ENCODE measurements at places on chromosomes 5 and 9.

GRCh38 chr9:19551124-19551929 lies 142.5 kb downstream of the ACER2 start:
- no peak for DNase-seq

DNA sequence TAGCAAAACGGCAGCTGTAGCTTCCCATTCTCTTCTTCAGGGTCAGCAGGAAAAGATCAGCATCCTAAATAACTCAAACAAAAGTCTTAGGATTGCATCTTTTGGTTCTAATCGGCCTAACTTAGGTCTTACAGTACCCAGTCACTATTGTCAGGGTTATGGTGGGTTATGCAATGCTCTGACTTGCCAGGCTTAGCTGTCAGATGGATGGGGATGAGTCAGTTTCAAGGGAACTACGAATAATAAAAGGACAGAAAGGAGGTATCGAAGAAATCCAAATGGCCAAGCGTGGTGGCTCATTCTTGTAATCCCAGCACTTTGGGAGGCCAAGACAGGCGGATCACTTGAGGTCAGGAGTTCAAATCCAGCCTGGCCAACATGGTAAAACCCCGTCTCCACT lies 46.5 kb downstream of the PPP1R2B start:
- DNase-seq: no peak

GRCh38 chr9:72936679-72937078 lies 16.2 kb downstream of the ALDH1A1 start:
- no peak for DNase-seq

GRCh38 chr5:133945568-133945967 lies 22.9 kb downstream of the C5orf15 start:
- DNase-seq: no peak

DNA sequence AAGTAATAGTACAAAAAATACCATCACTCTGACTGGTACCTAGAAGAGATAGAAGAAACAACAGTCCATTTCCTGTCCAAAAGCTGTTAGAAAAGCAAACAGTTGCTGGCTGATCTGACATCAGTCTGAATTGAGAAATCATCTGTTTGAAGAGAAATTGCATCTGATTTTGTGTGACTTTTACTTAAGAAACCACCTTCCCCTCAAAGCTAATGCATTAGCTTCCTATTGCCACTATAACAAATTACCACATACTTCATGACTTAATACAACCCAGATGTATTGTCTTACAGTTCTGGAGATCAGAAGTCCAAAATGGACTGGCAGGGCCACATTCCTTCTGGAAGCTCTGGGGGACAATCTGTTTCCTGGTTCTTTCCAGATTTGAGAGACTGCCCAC lies 385.9 kb upstream of the TLE4 start:
- DNase-seq: no peak

DNA sequence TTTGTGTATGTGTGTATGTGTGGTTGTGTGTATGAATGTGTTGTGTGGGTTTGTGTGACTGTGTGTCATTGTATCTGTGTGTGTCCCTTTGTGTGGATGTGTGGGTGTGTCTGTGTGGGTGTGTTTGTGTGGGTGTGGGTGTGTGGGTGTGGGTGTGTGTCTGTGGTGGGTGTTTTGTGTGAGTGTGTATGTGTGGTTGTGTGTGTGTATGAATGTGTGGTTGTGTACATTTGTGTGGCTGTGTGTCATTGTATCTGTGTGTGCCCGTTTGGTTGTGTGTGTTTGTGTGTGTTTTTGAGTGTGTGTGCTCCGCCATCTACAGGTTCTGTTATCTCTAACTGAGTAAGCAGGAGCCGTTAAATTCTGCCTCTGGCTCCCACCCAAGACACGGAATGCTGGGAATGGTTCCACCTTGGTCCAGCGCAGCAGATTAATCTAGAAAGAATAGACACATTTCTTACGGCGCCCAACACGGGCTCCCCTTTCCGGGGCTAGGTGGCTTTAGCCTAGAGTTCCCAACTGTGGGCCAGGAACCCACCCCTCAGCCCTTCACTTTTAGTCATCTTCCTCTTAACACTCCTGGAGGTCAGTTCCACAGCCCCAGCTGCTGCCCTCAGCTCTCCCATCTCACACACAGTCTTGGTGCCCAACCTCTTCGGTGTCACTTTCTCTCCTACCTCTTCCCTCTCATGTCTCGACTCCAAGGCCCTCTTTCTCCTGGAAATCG lies 197.1 kb downstream of the TTLL11 start:
- DNase-seq: no peak

DNA sequence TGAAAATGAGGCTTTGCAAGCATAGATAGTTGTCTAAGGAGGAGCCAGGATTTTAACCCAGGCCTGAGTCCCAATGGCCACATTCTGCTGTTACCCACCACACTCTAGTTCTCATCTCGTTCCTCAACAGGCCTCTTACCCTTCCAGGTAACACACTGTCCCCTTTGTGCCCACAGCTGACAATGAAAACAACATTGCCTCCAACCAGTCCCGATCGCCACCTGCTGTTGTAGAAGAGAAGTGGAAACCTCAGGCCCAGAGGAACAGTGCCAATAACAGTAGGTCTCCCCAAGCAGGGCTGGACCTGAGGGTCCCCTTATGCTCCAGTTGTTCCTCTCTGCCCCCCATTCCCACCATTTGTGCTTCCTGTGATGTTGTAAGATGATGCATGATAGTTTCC lies 30.4 kb downstream of the AMBP start:
- no peak for DNase-seq

DNA sequence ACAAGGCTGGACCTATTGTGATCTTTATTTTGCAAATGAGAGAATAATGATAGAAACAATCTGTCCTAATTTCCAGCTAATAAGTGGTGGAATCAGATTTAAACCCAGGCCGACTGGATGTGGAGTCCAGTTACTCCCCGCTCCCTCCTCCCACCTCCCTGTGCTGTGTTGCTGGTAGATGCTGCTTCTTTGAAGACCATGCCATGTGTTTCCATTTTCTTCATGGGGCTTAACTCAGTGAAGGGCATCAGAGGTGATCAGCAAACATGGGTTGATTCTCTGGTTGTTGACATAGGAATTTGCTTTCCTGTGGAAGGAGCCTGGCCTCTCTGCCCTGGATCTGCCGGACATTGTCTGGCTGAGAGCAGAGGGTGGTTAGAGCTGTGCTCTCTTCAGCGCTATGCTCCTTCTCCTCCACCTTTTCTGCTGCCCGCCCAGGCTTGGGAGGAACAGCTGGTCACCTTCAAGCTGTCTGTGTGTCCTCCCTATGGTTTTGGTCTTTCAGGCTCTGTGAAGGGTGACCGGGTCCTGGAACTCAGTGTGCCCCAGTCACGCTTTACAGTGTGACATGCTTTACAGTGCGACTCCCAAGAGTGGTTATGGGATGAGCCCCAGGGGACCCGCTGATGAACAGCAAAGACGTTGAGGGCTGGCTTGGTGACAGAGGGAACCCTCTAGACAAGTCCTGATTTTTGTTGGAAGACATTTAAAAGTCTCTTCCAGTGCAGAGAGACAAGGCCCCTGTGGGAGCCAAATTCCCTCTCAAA lies 68.4 kb upstream of the RPS23 start:
- DNase-seq: no peak

GRCh38 chr9:38651400-38652042 lies 31.1 kb upstream of the ANKRD18A start:
- no peak for DNase-seq

- DNase-seq: no peak
Observed at GRCh38 chr5:81971111-81971711, 612 bp upstream of the ATG10 start.

DNA sequence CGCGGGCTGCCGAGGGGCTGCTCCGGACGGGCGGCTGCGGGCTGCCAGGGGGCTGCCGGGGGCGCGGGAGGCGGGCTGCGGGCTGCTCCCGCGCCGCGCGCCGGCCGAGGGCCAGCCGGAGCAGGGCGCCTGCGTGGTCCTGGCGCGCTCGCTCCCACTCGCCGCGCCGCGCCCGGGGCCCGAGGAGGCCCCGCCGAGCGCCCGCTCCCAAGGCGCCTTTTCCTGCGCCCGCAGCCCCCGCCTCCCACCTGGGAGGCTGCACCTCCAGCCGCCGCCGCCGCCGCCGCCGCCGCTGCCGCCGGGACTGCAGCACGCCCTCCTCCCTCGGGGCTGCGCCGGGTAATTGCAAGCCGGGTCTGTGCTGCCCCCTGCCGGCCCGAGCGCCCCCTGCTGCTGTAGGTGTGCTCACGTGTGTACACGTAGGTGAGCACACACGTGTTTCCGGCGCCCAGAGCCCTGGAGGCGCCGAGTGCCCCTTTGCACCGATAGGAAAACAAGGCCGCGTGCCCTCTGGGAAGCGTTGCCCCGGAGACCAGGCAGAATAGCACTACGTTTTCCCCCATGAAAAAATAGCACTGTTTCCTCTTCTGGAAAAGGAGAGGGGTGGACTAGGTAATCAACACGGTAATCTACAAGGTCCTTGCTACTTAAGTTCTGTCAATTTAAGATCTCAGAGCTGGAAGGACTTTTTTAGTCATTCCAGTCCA lies at the start of gene EPB41L4B:
TSS of gene EPB41L4B (minus strand) at position 318 of the 707 bp plus-strand sequence. CDS start 613 bp downstream, outside the sequence.
- DNase-seq: peak; percentile 74

DNA sequence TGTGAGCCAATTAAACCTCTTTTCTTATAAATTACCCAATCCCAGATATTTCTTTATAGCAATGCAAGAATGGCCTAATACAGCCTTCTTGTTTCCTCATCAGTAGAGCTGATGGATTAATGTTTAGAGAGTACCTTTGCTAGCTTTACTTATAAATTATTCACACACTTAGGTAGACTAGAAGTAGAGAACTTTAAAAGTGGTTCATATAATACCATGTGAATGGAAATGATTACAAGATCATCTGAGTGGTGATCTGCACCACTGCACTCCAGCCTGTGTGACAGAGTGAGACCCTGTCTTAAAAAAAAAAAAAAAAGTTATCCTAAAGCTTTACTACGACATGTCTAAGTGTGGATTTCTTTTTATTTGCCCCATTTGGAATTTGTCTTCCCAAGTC lies 23.2 kb upstream of the LRRTM2 start:
- DNase-seq: no peak

GRCh38 chr9:16136961-16137360 lies 584.1 kb downstream of the CCDC171 start:
- no peak for DNase-seq

DNA sequence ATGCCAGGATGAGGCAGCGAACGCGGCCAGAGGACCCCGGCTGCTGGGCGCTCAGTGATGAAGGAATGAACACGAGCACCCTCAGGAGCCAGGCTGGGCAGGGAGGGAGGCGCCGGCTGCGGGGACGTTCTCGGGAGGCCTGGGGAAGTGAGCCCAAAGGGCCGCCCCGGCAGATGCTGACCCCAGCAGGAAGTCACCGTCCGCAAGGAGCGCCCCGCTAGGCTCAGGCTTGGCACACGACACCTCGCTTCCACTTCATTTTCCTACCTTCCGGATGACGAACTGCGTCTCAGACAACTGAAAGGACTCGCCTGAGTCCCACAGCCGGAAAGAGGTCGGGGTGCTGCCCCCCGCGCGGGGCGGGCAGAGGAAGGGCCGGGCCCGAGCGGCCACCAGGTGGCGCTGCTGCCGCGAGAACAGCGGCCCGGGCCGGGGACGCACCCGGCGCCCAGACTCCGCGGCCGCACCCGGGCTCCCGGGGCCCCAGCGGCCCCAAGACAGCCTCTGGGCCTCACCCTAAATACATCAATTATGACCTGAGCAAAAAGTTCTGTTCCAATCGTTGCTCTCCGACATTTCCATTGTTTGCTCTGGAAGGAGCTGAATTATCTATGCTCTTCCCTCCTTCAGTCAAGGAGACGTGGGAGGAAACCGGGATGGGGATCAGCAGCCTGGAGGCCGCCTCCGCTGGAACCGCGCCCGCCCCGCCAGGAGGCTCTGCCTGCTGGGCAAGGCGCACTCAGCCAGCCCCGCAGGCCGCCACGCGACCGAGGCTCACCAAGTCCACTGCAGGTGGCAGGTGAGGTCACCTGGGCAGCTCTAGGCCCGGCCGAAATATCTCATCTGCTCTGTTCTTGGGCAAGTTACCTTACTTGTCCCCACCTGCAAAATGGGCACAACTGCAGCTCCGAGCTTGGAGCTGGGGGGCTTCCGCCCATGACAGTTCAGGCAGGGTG lies 107.0 kb downstream of the ZNF354C start:
- no peak for DNase-seq

DNA sequence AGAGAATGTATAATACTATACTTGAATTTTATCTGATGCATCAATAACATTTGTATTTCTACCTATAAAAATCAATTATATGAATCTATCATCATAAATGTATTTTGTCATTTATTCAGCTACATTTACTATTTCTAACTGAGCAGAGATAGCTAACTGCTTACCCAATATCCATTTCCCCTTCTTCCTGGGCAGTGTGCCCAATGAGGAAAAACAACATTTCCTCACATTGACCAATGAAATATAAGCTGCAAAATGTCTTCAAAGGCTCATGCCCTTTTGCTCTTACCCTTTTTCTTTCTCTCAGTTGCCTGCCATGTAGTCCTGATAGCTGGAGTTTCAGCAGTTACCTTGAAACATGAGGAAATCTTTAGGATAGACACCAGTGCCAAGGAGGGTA lies 385.8 kb upstream of the PCSK5 start:
- no peak for DNase-seq

DNA sequence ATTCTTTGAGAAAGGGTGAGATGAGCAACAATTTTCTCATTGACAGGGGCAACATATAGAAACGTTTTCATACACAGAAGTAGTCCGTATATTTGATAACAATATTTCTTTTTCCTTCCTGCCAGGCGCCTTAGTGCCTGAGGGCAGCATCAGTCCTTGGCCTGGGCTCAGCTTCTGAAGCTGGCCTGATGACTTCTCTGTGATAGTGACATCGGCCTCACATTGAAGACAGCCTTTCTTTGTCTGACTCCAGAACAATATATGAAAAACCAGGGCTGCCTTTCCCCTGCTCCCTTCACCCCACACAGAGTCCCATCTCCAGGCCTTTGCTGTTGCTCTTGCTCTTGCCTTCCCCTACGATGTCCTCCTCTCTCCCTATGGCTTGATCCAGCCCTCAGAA lies 24.1 kb upstream of the TCOF1 start:
- DNase-seq: no peak

GRCh38 chr9:93654351-93654961 lies 78.1 kb downstream of the PHF2 start:
- DNase-seq: no peak

DNA sequence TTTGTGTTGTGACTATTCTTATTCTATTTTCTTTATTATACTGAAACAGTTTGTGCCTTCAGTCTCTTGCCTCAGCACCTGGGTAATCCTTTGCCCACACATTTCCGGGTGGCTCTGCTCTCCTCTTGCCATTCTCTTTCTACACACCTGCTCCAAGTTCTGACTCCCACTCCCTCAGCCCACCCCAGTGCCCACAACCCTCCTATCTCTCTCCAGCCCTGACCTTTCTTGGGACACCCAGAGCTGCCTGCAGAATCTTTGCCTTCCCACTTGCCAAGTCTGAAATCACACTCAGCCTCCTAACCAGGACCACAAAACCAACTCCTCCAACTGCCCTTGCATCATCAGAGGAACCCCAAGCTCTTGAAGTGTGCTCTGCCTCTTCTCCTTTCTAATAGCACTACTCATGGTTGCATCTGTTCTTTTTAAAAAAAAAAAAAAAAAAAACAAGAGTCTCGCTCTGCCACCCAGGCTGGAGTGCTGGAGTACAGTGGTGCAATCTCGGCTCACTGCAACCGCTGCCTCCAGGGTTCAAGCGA lies 4.1 kb downstream of the SWI5 start:
- no peak for DNase-seq

All from stimulated activated CD8-positive, alpha-beta memory T cell treated with anti-CD3 and anti-CD28 coated beads, Interleukin-15, amount 100 ng/mL, for 4 hours (primary cell).